ENCODE measurements at places on chromosomes 11 and 22. TPM values are rescaled to one million over a fixed set of nuclear protein-coding genes. Genes with fewer than 3 reads are reported as not detected.

DGCR6 gene
- 1.4 TPM for total RNA-seq

TPBGL gene
- total RNA-seq: 0.51 TPM

IGLL1 gene
- not detected for total RNA-seq

ACRV1 gene
- not detected for total RNA-seq

OR52E5 gene
- total RNA-seq: not detected

ANGPTL5 gene
- not detected for total RNA-seq

GAL gene
- not detected for total RNA-seq

IGLL5 gene
- not detected for total RNA-seq

CD6 gene
- not detected for total RNA-seq

ALDH3B1 gene
- total RNA-seq: 26.4 TPM

MRGPRX4 gene
- not detected for total RNA-seq

ELMOD1 gene
- total RNA-seq: not detected

Data from pericardium fibroblast (primary cell).